ENCODE measurements at places on chromosomes 1 and 21.

- DNase-seq: no peak
Observed at GRCh38 chr1:38207275-38207674, 160.7 kb upstream of the POU3F1 start.

GRCh38 chr1:201450721-201451291, 18.2 kb downstream of the PHLDA3 start:
- DNase-seq: no peak

- DNase-seq: no peak
Observed at GRCh38 chr1:183087001-183087400, 63.8 kb downstream of the LAMC1 start.

- peak; percentile 80 for DNase-seq
Observed at GRCh38 chr1:6423321-6423999, 1.1 kb upstream of the ESPN start.

- DNase-seq: no peak
Observed at GRCh38 chr1:17295292-17295691, 12.7 kb upstream of the PADI4 start.

- no peak for DNase-seq
Observed at GRCh38 chr1:167776151-167776550, 54.4 kb downstream of the MPZL1 start.

- DNase-seq: no peak
Observed at GRCh38 chr1:186629341-186629740, 50.9 kb downstream of the PTGS2 start.

GRCh38 chr1:28897789-28898188, 16.6 kb upstream of the EPB41 start:
- no peak for DNase-seq

GRCh38 chr1:87869567-87869966, 540.9 kb downstream of the LMO4 start:
- DNase-seq: no peak

- DNase-seq: no peak
Observed at GRCh38 chr1:41025979-41026819, 4.7 kb upstream of the SLFNL1 start.

- DNase-seq: no peak
Observed at GRCh38 chr1:9397997-9398526, 105.4 kb downstream of the SPSB1 start.

DNA sequence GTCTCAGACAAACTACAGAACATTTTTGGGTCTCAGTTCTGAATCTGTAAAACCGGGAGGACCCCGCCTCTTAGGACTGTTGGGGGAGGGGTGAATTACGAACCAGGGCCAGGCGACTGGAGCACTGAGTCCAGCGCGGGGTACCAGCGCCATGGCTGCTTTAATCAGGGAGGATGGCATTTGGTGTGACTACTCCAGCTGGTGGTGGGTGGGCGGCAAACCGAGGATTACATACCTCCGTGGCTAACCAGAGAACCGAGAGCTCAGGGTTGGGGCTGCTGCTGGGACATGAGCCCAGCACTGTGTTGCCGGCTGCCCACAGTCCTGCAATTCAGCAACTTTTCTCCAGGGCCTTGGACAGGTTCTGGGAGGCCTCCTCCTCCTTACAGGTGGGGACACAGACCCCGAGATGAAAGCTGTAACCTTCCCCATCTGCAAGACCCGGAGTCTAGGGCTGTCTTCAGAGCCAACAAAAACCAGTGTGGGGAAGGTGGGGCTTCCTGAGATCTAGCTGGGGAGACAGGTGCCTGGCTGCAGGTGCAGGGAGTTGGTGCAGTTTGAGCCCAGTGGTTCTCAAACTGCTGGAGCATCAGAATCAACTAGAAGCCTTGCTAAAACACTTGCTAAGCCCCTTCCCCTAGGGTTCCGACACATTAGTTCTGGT, 273.5 kb downstream of the FOXD2 start:
- DNase-seq: no peak

DNA sequence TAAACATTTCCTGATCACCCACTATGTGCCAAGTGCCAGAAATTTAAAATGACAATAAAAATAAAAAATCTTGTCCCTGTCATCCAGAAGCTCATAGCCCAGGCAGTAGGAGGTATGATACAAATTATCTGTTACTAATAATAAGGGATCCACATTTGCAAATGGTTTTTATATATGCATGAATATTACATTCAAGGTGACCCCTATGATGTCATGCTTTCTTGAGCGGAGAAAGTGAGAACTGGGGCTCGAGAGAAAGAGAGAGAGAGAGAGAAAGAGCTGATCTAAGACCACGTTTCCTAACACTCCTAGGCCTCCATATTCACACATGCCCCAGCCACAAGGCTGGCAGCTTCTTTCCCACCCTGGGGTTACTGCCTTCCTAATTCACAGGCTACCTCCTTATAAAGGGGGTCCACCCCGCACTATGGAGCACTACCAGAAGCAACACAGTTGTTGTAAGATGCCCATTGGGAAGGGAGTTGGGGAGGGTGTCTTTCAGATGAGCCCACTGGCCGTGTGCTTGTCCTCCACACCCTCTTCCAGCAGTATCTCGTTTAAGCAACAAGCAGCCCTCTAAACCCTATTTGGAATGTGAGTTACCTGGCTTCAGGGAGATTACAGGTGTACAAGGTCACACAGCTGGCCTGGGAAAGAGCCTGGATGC, 28.8 kb upstream of the LRRN2 start:
- no peak for DNase-seq

DNA sequence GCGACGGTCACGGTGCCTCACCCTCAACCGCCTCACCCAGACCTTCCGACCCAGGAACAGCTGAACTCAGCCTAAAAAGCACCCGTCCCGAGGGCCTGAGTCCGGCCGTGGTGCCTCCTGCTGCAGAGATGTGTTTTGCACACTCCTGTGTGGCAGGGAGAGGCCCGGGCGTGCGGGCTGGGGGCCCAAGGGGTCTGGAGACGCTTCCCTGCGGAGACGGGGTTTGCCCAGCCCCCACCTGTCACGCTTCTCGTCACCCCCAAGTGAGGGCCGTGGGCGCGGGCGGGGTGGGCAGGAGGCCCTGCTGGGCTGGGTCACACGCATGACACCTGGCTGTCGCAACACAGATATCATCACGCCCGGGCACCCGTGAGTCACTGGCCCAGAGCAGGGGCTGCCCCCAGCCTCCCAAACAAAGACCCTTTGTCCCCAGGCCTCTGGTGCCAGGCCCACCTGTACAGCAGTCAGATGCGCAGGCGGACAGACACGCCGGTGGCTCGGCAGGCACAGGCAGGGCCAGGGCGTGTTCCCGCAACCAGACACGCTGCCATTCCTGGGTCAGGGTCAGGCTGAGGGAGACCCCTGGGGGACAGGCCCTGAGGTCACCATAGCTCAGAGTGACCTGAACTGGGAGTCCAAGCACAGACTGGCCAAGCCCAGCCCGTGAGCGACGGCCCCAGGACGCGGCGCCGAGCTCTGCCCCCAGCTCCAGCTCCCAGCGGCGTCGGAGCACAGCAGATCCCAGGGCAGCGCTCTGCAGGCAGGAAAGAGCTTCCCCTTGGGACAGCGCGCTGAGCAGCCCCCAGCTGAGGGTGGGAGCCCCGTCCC, 6.1 kb downstream of the B3GALT6 start:
- peak; percentile 38 for DNase-seq

GRCh38 chr21:41964171-41964570, 10.4 kb upstream of the C2CD2 start:
- no peak for DNase-seq

DNA sequence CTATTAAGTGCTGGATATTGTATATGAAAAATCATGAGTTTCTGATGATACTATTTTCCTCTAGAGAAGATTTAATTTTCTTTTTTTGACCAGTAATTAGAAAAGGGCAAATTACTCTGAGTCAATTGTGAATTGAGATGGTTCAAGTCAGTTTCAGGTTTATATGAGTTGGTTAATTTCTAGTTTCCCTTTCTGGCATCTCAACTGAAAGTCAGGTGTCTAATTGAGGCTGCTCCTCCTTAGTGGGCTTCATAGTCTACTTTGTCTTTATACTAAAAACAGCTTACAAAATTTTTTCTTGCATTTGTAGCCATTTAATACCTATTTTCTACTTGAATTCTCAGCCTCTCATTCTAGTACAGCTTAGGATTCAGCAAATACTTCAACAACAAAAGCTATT, 387.3 kb downstream of the RPS6KC1 start:
- DNase-seq: no peak

DNA sequence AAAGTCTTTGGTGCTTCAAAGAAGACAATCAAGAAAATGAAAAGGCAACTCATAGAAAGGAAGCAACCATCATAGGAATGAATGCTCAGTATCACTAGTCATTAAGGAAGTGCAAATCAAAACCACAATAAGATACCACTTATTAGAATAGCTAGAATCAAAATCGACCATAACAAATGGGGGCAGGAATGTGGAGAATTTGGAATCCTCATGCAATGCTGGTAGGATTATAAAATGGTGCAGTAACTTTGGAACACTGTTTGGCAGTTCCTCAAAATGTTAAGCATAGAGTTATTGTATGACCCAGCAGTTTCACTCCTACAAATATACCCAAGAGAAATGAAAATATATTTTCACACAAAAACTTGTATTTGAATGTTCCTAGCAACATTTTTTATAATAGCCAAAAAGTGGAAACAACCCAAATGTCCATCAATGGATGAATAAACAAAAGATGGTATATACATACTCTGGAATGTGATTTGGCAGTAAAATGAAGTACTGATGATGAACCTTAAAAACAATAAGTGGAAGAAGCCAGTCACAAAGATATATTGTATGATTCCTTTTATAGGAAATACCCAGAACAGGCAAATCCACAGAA, 105.6 kb downstream of the MIS18A start:
- no peak for DNase-seq

- DNase-seq: peak; percentile 6
Observed at GRCh38 chr1:204726478-204726877, 40.9 kb upstream of the LRRN2 start.

DNA sequence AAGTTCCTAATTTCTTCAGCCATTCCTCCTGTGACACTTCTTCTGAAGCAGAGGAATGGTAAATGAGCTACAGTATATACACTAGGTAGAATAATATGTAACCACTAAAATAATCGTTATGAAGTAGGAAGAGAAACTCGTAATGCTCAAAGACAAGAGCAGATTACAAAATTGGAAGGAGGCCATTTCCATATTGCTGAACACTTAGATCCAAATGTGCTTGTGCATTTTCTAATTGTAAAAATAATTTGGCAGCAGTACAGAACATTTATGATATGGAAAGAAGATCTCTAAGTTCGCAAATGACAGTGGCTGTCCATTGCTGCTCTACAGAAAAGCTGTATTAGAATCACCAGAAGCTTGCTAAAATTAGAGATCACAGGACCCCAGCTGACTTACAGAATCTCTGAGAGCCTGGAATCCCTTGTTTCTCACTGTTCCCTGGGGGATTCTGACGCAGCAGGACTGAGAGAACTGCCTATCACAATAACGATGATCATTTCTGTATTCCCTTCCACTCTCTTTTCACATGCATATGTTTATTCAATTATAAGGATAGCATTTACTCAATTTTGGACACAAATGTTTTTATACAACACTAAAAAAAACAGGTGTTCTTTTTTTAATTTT, 242.1 kb downstream of the OMA1 start:
- DNase-seq: no peak

GRCh38 chr1:3050603-3051002, 18.4 kb upstream of the PRDM16 start:
- DNase-seq: no peak

DNA sequence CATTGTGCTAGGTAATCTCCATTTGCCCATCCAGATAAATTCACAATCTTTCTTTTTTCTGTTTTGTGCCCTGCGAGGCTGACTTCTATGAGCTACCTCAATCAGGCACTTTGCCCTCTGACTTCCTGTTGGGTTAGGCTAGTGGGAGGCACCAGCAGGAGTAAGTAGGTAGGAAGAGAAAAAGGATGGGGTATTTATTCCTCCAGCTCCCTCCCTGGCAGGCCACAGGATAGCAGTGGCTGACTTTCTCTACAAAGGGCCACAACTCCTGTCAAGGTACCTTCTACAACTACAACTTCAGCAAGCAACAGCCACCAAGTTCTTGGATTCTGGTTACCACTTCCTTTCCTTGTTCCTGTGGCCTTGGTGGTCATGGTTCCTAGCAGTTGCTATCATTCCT, 18.8 kb upstream of the GORAB start:
- no peak for DNase-seq

GRCh38 chr21:42695697-42696380, 42.4 kb downstream of the PDE9A start:
- DNase-seq: no peak

DNA sequence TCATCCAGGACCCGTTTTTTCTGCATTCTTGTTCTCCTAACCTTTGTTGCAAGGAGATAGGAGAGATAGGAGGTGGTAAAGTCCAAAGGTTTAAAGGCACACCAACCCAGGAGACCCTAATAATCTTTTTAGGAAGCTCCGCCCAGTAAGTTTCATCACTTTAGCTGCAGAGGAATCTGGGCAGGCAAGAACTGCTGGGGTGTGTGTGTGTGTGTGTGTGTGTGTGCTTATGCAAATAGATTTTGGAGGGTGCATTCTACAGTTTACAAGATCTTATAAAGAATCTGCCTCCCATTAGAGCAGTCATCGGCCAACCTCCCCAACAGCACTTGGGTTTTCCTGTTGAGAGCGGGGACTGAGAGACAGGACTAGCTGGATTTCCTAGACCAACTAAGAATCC, 3.9 kb upstream of the IL10 start:
- no peak for DNase-seq

DNA sequence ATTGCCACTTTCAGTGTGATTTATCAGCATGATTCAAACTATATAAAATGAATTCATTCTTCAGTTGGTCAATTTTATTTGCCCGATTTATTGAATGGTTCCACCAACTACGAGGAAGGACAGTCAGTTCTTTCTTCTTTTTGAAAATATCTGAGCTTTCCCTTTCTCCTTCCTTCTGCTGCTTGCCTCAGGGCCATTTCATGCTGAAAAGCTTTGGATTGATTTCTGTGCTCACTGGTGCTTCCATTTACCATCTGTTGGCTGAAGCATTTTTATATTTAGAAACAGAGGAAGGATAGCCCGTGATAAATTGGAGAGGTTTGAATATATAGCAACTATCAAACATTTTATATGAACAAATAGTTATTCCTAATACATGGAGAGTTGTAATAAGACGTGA, 68.9 kb upstream of the ADAMTS5 start:
- no peak for DNase-seq

DNA sequence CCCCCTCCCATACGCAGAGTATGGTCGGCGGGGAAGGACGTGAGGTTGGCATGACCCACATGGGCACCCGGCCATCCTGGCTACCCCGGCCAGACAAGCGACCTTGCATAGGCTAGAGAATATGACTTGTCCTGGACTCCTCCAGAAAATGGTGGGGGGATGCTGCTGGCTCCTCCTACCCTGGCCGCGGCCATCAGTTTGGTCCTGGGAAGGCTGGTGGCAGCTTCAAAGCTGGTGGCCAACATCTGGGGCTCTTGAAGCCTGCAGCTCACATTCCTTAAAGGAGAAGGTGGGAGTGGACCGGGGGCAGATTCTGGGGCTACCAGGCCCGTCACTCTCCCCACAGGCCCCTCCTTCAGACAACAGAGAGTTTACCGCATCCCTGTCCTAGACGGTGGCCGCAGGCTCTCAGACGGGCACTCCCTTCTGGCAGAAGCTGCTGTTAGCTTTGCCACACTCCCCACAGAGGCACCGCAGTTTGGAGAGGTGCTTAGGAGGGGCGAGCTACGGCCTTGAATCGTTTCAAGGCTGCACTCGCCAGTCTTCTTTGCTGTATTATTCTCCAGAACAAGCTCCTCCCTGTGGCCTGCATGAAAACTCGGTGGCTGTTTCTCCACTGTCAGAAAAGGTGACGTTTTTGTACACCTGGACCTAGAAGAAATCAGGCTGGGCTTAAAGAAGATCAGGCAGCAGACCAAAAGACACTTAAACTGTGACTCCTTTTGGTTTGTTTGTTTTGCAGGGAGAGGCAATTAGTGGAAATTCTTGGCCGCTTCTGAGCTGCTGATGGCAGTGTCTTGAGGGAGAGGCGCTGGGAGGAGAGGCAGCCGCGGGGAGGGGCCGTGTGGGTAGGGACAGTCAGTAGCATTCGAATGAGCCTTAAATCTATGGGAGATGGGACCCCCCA, 68.0 kb downstream of the RUNX3 start:
- no peak for DNase-seq
